ENCODE measurements at places on chromosomes 5 and 9.

DNA sequence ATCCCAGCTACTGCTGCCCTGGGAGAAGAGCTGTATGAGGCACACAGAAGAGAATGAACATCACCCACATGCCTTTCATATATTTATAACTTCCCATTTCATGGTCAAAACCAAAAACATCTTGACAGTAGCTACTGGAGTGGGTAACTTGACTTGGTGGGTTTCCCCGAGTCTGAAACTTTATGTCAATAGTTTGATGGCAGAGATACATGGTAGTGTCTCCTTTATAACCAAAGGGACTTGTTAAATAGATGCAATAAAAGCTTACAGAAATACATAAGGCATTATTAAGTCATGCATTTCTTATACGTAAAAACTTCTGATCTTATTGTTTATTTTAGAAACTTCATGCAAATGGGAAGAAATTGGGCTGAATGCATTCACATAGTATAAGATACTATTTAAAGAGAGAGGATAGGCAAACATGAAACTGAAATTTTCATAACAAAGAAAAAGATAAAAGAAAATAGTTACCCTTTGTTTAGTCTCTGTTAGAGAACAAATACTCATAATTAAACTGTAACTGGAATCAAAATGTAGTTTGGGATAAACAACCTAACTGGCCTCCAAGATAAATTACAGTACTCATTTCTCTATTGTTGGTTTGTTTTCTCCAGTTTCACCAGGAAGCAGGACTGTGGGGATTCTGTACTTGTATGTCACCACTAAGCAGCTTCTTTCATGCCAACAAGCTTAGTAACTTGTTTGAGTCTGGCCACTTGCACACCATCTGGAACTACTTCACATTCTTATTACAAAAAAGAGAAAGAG lies 459.3 kb upstream of the MEF2C start:
- no peak for DNase-seq

- no peak for DNase-seq
These were observed 6.7 kb downstream of the LRRC14B start for GRCh38 chr5:197892-198489.

- no peak for DNase-seq
These were observed 22.3 kb downstream of the C1QTNF2 start for GRCh38 chr5:160348080-160348479.

DNA sequence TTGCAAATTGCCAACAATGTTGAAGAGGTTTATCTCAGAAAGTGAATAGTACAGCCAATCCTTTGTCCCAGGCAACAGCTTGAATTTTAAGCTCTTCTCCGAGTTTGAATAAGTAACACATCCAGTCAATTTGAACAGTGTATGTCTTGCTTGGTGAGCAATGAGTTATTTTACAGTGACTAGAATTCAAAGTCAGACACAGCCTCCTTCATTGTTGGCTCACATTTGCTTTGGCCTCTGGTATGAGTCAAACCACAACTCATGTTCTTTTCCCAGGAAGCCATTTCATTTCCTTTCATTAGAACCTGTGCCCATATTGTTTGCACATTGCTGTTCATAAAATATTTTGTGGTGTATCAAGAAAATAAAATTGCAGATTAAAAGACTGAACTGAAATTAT lies 622.0 kb upstream of the DAB2 start:
- no peak for DNase-seq

GRCh38 chr5:1474866-1475543 lies 29.8 kb upstream of the SLC6A3 start:
- DNase-seq = no peak

DNA sequence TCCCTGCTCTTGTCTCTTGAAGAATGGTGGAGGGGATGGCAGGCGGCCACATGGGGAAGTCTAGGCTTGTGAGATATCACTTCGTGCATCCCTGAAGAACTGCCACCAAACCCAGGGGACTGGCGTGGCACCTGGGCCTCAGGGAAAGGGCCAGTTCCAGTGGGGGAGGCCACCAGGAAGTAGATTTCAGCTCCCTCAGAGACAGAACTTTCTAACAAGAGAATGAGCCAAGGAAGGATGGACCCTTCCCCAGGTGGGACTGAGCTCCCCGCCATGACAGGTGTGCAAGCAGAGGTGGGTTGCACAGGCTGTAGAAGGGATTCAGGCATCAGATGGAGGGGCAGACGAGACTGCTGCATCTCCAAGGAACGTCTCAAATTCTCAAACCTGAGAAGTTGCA lies 193.9 kb downstream of the GABBR2 start:
- no peak for DNase-seq

DNA sequence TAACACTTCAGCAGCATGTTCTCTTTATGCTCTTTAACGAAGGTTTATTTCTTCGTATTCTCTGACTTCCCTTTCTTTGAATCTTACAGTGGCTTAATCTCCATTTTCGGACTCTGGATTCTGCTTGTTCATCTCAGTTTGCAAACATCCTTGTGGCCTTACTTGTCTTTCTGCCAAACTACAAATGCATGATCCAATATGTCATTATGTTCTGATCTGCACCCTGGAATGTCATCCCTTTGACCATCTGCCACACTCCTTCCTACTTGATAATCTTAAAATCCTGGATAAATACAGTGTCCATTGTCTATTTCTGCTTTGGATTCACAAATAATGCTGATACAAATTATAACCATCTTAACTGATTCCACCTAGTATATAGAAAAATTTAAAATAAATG lies 499.2 kb downstream of the CDH18 start:
- DNase-seq = no peak

DNA sequence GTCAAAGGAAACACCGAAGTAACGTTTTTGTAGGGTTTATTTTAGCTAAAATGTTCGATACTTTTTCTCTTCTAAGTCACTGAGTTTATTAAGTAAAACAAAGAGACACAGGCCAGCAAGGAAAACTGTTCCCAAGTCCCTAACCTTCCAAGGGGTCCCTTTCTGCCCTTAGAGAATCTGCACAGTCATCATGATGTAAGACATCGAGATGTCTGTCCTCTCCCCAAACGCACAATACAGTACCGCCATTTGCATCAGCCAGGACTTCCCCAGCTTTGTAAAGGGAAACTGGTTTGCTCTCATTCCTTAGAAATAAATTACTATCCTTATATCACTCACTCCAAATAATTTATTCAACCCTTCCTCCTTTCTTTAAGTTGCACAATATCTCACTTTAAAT lies 89.3 kb downstream of the MARCHF11 start:
- DNase-seq = no peak

- no peak for DNase-seq
These were observed 33.7 kb downstream of the NIM1K start for GRCh38 chr5:43225649-43226245.

GRCh38 chr5:16992444-16992843 lies 56.4 kb upstream of the MYO10 start:
- no peak for DNase-seq

- no peak for DNase-seq
These were observed 47.4 kb upstream of the SHC3 start for GRCh38 chr9:89225991-89226471.

- DNase-seq = no peak
These were observed 137.1 kb upstream of the FSTL4 start for GRCh38 chr5:133749331-133749985.

- DNase-seq = no peak
These were observed 379.7 kb downstream of the PSAT1 start for GRCh38 chr9:78676623-78677022.

GRCh38 chr9:129442803-129443511 lies 177.9 kb downstream of the C9orf50 start:
- no peak for DNase-seq

GRCh38 chr5:56006094-56006493 lies 11.3 kb upstream of the IL6ST start:
- DNase-seq = no peak

DNA sequence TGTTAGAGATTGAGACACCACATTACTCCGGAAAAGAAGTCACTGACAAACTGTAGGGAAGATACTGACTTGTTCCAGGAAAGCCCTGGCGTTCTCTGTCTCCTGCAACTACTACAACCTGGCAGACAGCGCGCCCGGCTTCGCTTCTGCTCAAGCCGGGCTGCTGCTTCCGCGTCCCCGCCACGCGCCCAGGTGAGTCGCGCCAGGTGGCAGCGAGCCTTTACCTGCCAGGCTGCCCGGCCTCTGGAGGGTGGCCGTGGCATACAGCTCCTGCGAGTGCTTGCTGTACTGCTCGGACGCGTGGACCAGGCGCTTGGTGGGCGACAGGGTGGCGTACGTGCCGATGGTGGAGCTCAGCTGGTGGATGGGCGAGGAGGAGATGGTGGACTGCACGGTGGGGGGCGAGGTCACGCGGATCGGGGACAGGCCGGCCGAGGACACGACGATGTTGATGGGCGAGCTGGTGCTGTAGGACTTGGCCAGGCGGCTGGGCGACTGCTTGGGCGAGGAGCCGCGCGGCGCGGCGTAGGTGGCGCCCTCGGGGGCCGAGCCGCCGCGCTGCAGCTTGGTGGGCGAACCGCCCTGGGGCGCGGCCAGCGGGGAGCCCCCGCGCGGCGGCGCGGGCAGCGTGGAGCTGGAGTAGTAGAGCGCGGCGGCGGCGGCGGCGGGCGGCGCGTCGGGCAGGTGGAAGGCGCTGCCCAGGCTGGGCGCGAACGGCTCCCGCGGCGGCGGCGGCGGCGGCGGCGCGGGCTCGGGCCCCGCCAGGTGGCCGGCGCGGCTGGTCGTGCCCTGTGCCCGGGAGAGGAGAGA lies 519.6 kb downstream of the CTNND2 start:
- no peak for DNase-seq

GRCh38 chr9:134666208-134666607 lies 24.6 kb downstream of the COL5A1 start:
- no peak for DNase-seq

GRCh38 chr5:122390694-122391093 lies 78.7 kb downstream of the SNCAIP start:
- no peak for DNase-seq
